ENCODE measurements at places on chromosomes 1 and 21. TPM values are rescaled to one million over a fixed set of nuclear protein-coding genes. Genes with fewer than 3 reads are reported as not detected.

- DNase-seq: no peak
These were observed 8.2 kb downstream of the KCNA2 start for GRCh38 chr1:110597966-110598365.

- DNase-seq: no peak
These were observed 65.2 kb upstream of the ARID1A start for GRCh38 chr1:26630634-26631033.

- DNase-seq: no peak
These were observed 55.6 kb upstream of the MYOCOS start for GRCh38 chr1:171566467-171566866.

DNA sequence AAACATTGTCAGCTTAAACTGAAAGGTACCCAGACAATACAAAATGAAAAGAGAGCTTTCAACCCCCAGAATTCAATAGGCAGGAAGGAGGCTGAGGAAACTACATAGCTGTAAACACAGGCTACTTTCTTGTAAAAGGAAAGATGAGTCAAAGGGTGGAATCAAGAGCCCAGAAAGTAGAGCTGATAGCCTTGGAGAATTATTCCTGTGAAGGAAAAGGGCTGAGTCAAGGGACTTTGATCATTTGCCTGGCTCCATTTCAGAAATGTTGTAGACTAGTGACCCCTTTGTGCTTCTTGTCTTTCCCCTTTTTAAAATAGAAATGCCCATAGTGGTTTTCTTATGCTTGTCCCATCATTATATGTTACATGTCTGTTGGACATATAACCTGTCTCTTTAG, 597.6 kb downstream of the ADGRL2 start:
- no peak for DNase-seq

- DNase-seq: no peak
These were observed 466.4 kb downstream of the NPHP4 start for GRCh38 chr1:5525597-5526384.

- no peak for DNase-seq
These were observed 491 bp upstream of the RAP1A start for GRCh38 chr1:111618961-111619634.

DNA sequence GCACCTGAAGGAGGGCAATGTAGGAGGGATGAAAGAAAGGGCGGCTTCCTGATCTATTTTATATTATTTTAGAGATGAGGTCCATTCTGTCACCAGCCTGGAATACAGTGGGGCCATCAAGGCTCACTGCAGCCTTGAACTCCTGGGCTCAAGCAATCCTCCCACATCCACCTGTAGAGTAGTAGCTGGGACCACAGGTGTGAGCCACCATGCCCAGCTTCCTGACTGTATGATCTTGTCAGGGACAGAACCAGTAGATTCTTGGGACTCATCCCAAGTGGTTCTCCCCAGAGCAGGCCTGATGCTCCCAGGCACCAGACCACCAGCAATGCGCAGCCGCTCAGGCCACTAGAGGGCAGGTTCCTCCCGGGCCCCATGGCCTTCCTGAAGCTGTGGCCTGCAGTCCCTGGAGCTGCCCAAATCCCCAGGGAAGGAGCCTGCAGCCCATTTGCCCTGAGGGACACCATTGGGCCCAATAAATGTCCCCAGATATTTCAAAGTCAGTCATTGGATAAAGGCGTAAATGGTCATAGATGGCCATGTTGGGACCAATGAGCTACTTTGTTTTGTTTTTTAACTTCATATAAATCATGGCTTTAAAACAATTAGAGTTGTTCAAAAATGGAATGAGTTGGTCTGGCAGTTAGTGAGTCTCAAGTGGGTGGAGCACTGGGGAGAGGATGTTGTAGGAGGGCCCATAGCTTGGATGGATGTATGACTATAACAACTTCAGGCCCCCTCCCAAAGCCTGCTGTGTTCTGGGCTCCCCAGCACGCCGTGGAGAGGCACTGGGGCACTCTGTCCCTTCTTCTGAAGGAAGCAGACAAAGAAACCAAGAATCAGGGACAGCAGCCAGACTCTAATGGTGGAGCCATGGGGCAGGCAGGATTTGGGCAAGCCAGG, 44.7 kb upstream of the GOLT1A start:
- peak; percentile 74 for DNase-seq

DNA sequence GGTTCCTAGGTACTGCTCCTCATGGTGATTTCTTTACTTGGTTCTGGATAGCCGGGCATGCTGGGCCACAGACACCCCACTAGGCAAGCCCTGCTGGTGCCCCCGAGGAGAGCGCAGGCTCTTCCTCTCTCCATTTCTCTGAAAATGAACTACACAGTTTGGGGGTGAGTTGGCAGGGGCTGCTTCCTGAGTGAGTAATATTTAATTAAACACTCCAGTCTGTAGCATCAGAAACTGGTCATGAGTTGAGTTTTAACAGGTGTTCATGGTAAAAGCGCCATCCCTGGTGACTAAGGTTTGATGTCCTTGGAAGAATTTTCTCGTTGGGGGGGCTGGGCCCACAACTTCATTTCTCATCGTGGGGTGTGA, 1.7 kb downstream of the SPSB1 start:
- DNase-seq: peak; percentile 48

The TRIM17 gene
- 2.4 TPM for total RNA-seq

The GJA5 gene
- 6.0 TPM for total RNA-seq

Measured in hepatocyte (in vitro differentiated cells).